ENCODE measurements at places on chromosomes 5 and 9.
A peak's percentile ranks its signal among the peaks of the same experiment; 100 is the strongest.

DNA sequence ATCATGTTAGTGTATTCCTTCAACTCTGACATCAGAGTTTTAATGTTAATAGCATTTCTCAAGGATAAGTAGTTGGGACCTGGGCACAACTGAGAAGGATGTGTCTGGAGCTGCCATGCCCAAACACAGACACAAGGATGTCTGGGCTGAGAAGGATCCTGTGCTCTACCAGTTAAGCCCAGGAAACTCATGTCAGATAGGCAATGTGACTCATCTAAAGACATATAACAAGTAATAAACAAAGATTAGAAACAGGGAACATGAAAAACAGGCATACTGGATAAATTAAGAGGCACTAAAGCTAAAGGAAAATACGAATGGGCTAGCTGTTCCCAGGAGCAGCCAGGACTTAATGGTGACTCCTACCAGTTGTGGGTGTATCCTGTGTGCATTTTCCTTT lies 9.1 kb upstream of the EGFLAM start:
- DNase-seq, result no peak

- peak; percentile 32 for DNase-seq
These were observed 1.1 kb downstream of the CTNND2 start for GRCh38 chr5:11903121-11903613.

- no peak for DNase-seq
These were observed 7.9 kb upstream of the RIMOC1 start for GRCh38 chr5:41896230-41896629.

DNA sequence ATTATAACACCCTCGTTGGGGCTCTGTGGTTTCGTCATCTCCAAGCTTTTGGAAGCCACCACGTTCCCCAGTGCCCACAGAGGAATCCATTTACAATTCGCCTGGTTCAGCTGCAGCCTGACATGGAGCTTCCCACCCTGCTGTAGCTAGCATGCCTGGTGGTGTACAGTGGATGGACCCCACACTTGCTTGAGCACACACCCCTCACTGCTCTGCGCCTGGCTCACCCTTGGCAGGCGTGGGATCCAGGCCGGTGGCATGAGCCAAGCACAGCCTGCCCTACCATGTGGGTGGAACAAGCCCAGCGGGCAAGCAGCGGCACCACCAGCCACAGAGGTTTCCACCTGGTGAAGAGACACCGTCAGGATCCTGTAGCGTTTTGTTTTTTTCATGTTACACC lies 1045.7 kb upstream of the CDH9 start:
- DNase-seq, result no peak

DNA sequence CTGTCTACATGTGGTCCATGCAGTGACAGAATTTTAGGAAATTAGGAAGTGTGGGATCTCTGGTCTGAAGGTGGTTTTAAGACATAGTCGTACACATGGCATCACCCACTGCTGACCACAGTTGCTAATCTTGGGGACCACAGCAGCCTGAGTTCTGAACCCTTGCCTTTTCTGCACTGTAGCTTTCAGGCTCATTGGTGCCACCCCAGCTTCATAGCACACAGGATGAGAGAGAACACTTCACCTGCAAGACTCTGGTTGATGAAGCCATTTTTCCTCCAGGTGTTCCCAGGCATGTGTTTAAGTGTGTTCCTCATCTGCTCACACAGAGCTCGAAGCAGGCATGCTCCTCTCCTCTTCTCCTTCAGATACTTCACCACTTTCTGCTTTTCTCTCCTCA lies 68.2 kb upstream of the S1PR3 start:
- no peak for DNase-seq

DNA sequence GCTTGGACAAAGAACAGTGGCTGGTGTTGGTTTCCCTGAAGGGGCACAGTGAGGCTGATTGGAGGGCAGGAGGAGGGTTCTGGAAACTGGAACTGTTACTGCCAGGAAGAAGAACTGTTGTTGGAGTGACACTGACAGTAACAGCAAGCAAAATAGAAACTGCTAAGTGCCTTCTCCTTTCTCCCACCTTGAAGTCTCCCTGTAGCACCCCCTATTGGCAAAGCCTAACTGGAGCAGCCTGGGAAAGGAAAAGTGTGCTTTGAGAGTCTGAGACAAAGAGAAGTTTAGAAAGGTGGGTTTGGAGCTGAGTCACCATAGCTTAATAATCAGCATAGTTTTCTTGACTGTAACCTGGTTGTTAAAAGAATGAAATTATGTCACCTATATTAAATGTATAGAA lies 2.5 kb upstream of the TMEM174 start:
- no peak for DNase-seq

- no peak for DNase-seq
These were observed 165.0 kb upstream of the HMHB1 start for GRCh38 chr5:143646961-143647360.

DNA sequence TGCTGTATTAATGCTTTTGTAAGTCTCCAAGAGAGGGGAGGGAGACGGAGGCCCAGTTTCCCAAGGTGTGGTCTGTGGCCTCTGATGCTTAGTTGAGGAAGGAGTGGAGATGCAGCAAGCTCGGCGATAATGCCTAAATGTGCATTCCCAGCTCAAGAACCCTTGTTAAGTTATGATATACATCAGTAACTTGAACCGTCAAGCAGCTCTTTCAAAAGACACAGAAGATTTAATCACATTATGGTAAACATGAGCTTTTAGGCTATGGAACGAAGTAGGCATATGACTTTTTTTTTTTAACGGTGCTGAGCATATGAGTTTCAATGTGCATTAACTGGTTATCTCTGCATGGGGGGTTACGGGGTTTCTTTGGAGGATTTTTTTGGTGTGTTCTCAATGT lies 22.3 kb upstream of the GLE1 start:
- DNase-seq, result no peak

DNA sequence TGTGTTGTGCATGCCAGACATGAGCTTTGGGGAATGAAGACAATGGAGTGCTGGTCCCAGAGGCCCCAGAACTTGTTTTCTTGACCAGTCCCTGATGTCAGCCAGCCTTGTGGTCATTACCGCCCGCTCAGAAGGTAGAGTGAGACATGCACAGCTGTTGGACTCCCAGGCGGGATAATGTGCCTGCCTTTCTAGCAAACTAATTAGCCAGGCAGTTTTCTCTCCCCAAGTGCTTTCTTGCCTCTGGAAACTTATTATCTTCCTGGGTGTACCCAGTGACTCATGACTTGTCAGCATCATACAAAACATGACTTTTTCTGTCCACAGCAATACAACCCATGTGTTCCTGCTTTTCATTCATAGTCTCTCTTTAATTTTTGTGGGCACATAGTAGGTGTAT lies 131.1 kb downstream of the RMI1 start:
- peak; percentile 33 for DNase-seq

DNA sequence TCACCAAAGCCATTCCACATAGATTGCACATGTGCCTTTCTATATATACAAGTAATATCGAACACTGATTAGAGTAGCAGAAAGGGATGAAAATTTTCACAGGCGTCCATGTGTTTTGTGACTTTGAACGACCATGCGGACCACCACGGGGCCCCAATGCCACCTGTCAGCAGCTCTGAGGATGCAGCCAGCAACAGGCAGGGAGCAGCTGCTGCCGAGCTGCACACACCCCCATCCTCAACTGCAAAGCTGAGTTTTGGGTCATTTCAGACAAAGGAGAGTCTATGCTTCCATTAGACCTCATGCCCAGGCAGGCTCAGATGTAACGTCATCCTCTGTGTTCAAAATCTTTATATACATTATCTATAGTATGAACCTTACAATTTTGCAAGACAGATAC lies 503.8 kb downstream of the IRX1 start:
- no peak for DNase-seq

DNA sequence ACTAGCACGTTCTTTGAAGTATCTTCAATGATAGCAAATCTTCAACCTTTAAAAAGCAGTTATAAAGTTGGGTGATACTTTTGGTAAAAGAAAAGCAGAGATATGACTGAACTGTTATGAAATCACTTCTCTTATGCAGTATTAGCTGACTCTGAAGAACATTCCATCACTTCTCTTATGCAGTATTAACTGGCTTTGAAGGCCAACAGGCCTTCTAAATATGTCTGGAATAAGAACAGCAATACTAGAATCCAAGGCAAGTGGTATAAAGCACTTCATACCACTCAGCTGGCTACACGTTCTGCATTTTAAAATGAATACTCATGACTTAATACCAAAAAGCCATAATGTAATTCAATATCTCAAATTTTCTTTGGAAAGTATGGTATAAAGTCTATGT lies 17.3 kb downstream of the SKIC3 start:
- DNase-seq, result no peak

DNA sequence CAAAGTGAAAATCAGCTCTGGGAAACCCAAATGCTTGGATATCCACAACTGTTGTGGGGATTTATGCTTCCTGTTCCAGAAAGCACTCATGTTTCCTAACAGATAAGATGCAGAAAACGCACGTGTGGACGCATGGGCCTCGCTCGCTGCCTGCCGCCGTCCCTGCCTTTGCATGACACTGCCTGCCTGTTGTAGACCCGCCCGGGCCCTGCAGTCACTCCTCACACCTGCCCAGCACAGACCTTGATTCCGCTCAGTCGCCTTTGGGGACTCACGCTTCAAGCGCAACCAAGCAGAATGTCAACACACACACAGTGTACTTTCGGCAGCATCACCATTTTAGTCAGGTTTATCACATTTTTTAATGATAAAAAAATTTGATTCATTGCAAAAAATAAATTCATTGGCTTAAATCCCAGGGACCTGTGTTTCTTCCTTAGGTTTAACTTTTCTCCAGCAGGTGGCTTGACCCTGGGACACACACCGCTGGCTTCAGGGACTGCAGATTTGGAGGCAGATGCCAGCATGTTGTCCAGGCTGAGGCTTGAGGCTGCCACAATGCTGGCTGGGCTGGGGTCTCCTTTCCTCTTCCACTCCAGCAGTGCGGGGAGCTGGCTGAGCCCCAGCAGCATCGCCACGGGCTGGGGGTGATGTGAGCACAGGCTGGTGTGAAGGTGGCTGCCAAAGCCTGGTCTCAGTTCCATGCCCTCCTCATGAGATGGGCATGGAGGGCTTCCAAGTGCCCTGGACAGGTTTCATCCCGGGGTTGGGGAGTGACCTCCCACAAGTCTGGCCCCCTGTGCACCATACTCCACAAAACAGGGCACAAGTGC lies 416.9 kb upstream of the IRX4 start:
- no peak for DNase-seq

DNA sequence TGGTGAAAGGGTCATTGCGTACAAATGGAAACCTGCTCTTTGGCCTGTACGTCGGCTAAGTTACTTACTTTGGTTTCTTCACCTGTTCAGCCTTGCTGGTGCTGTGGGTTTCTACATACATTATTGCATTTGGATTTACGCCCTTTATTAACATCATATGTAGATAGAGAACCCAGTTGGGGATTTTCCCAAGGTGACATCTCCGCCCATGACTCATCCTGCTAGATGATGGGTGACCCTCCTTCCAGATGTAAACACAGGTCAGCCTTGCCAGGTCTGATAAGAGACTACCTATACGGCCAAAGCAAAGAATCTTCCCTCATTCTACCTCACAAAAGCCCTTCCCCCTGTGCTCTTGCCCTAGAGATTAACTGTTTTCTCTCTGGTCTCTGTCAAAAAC lies 360.9 kb downstream of the KDM4C start:
- DNase-seq, result no peak

GRCh38 chr9:130092910-130093309 lies 39.2 kb downstream of the GPR107 start:
- DNase-seq, result no peak

DNA sequence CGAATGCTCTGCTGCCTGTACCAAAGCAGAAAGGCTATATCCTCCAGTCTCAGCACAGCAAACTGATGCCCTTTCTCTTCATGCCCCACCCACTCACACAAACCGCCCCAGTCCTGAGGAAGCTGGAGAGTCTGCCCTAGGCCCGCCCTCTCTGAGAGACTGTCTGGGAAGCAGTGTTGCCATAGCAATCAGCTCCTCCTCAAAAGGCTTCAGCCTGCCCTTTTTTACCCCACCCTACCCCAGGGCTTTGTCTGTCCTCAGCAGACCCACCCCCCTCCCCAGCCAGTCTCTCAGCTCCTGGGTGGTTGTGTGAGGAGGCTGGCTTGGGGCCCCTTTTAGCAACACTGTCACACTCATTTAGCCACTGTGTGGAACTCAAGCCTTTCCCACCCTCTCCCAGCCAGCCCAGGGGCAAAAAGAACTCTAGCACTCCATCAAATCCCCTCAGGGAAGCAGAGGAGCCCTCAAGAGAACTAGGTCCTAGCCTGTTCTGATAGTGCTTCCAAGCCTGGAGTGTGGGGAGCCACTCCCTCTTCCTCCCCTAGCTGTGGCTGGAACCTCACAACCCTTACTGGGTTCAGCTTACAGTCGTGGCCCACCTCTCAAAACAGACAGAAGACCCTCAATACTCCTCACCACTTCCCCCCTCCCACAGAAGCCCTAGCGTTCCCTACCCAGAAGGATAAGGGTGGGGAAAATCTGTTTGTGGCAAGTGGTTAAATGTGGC lies 1.4 kb downstream of the ATOSB start:
- peak; percentile 97 for DNase-seq

GRCh38 chr9:92988215-92988768 lies 41.0 kb downstream of the FGD3 start:
- DNase-seq, result no peak

GRCh38 chr5:146883511-146883910 lies 5.0 kb upstream of the PPP2R2B start:
- no peak for DNase-seq

DNA sequence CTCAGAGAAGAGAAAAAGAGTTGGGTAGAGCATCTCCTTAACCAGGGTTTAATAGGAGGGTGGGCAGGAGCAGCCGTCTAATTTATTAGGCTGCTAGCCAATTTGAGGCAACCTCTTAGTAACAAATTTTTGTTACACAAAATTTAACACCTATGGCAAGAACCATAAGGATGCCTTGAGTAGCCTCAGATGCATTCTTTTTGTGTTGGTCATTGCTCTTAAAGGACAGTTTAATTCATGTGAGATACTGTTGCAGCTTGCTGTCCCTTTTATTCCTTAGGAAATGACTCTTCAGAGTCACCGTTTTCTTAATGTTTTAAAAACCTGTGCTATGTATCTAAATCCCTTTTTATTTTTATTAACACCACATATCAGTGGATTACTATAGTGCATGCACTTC lies 255.1 kb downstream of the MAST4 start:
- DNase-seq, result no peak

- no peak for DNase-seq
These were observed 125.5 kb downstream of the TENT4A start for GRCh38 chr5:6838736-6839135.

GRCh38 chr5:142845402-142845921 lies 75.3 kb downstream of the ARHGAP26 start:
- DNase-seq, result no peak

GRCh38 chr5:132251220-132251725 lies 6.2 kb upstream of the PDLIM4 start:
- peak; percentile 42 for DNase-seq

- DNase-seq, result no peak
These were observed 102.5 kb upstream of the SH3GL2 start for GRCh38 chr9:17476401-17476800.

- no peak for DNase-seq
These were observed 76.4 kb upstream of the SLC1A1 start for GRCh38 chr9:4413856-4414255.
